ENCODE measurements at places on chromosomes 2 and 18.

DNA sequence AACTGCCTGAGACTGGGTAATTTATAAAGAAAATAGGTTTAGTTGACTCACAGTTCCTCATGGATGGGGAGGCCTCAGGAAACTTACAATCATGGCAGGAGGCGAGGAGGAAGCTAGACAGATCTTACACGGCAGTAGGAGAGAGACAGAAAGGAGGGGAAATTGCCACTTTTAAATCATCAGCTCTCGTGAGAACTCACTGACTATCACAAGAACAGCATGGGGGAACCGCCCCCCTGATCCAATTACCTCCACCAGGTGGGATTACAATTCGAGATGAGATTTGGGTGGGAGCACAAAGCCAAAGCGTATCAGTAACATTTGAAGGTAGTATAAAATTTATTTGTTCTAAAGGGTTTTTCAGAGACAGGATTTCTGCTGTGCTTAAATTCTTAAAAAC is 5.4 kb downstream of the GALM start:
- DNase-seq = no peak

- DNase-seq = no peak
Observed at GRCh38 chr2:43075811-43076585, 150.4 kb downstream of the ZFP36L2 start.

DNA sequence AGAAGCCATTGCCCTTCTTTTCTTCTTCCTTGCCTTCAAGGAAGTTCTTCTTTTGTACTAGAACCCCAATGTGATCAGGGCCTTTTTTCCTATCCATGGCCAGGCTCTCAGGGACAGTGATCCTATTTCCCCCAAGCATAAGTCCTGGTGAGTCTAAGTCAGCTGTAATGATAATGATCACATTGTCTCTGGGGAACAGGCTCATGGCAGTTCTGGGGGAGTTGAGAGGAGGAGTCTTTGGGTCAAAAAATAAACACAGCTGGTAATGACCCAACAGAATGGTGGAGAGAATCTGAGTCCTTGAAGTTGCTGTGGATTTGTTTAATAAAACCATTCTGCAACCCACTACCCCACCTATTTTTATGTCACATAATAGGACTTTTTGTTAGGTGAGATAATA is 96.6 kb downstream of the SOCS6 start:
- no peak for DNase-seq

GRCh38 chr2:234025466-234025865 is 25.0 kb upstream of the SPP2 start:
- DNase-seq = no peak

GRCh38 chr2:61432990-61433389 is 37.9 kb downstream of the USP34 start:
- DNase-seq = no peak

DNA sequence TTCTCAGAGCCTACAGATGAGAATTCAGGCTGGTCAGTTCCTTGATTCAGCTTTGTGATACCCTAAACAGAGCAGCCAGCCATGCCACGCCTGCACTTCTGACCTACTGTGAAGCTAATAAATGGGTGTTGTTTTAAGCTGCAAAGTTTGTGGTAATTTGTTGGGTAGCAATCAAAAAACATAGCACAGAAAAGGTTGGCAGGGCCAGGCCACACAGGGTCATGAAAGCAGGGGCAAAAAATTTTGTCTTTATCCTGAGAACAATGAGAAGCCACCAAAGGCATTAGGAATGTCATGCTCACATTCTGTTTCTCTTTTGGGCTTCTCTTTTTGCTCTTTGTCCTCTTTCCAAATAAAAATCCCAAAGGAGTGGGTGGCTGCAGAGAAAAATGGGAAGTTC is 385.9 kb downstream of the TXNL1 start:
- DNase-seq = no peak

DNA sequence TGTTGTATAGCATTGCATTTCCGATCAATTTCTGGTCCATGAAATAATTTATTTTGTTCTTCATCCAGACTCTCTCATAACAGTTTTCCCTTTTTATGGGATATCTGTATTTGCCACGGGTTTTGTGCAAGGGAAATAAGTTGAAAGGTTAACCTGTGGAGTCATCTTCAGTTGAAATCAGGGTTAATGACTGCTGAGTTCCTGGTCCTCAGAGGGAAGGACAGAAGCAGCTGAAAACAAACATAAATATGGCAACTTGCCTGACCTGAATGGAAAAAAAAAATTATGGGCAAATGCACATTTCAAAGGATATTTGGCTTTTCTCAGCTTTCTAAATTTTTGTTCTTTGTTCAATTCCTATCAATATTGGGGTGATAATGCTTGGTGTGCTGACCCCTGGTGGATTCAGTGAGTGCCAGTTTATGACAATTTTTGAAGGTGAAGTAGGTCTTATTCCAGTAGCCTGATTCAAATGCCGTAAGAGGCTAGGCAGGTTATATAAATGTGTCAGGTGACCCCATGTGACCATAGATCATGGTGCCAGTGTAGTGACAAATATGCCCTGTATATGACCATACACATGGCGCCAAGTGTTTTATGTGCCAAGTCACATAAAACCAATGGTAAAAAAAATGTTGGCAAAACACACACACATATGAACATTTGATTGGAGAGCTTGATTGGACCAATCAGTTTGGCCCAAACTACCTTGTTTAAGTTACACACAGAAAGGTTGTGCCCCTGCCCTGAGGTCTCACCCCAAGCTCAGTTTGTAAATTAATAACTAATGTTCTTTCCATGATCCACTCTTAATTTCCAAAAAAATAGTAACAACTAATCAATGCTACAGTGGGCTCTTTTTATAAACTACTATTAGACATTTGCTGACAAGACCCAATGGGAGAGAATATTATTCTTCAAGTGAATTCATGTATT is 47.6 kb upstream of the FAM124B start:
- peak; percentile 13 for DNase-seq

DNA sequence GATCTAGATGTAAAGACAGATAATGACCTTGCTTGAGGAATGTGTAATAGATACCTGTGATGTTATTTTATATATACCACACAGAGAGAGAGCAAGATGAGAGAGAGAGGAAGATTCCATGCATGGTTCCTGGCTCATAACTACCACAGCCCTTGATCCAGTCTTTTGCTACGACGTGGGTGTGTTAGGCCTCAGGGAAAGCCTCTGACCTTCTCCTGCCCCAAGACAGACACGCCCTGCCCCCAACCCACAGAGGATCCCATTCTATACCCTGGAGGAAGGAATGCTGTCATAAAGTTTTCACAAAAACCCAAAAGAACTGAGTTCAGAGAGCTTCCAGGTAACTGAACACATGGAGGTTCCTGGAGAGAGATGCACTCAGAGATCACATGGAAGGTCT is 193.1 kb downstream of the ZEB2 start:
- DNase-seq = no peak

- DNase-seq = no peak
Observed at GRCh38 chr2:165720511-165720910, 73.5 kb downstream of the GALNT3 start.

- no peak for DNase-seq
Observed at GRCh38 chr18:47251289-47252120, at the start of gene SKOR2. Gene SKOR2 (minus strand): TSS chr18:47251660. CDS start chr18:47249183, 2,477 bp downstream.

DNA sequence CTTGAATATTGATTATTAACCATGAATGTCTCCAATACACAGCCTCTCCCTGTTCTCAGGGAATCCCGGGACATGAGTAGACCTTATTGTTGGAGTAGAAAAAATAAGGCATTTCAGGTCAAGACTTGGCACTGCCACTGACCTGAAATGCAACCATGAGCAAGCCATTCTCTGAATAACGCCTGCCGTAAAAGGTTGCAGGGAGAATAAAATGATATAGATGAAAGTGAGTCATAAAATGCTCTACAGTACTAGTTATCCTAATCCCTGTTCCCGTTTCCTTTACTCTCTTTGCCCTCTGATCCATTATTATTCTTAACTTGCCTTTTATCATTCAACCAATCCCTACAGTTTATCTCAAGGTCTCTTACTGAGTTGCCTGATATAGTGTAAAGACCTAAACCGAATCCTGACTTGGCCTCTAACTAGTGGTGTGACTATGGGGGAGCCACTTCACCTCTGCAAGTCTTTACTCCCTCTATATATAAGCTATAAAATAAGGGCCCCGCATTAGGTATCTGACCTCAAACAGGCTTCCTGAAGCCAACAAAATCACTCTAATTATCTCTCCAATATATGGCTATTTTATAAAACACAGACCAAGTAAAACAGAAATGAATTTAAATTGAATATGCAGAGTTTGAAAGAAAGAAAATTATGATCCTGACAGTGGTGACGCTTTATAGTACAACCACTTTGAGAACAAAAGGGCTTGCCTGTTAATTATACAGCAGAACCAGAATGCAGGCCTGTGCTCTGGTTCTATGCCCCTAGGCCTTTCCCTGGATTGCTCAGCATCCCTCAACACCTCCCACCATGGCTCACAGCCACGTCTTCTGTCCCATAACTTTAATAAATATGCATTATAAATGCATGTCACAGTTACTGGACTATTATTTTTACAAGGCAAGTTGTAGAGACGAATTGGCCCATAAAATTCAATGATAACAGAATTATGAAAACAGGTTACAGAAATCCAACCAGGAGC is 183.1 kb downstream of the STK39 start:
- no peak for DNase-seq

- DNase-seq = peak; percentile 23
Observed at GRCh38 chr2:46913471-46914381, 1.9 kb downstream of the MCFD2 start.

- DNase-seq = no peak
Observed at GRCh38 chr2:19818039-19818438, 83.7 kb downstream of the TTC32 start.

- no peak for DNase-seq
Observed at GRCh38 chr2:170298115-170298514, 120.2 kb downstream of the MYO3B start.
